Stimulated activated CD4-positive, alpha-beta T cell treated with anti-CD3 and anti-CD28 coated beads, Interleukin-1b, Interleukin-23, amount 100 ng/mL, for 1 hour (primary cell): ENCODE measurements at places on chromosomes 5 and 9.

GRCh38 chr5:141737535-141737934 is 55.5 kb upstream of the ARAP3 start:
- no peak for DNase-seq

GRCh38 chr9:28234133-28234893 is 661.0 kb upstream of the C9orf72 start:
- DNase-seq = no peak

DNA sequence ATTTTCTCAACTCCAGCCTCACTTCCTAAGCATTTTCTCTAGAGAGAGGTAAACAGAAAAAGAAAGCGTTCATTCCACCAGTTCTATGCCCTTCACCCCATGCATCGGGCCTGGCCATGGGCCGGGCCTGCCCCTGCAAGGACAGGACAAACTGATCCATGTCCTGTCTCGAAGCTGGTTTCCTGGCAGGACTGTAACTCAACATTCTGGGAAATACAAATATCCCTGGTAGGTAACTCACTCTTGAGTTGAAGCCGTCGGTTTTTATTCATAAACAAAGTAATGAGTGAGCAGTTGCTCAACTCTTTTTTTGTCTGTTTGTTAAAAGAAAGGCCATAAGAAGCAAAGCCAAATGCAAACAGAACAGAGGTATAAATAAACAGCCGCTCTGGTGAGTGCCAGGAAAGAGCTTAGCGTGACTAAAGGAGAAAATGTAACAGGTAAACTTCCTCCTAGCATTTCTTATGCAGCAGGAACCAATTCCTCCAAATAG is 64.4 kb upstream of the DNAH5 start:
- no peak for DNase-seq

DNA sequence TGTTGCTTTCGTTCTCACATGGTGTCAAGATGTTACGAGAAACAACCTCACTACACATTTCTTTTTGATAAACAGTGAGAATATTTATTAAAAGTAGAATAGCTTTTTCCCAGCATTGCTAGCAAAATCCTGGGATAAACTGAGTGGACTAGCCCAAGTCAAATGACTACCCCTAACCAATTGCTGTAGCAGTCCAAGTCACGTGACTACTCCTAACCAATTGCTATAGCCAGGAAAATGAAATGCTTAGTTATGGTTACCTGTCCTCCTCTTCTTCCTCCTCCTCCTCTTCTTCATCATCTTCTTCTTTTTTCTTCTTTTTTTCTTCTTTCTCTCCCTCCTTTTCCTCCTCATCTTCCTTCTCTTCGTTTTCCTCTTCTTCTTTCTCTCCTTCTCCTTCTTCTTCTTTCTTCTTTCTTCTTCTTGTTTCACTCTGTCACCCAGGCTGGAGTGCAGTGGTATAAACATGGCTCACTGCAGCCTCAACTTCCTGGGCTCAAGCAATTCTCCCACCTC is 85.4 kb downstream of the PDE8B start:
- DNase-seq = no peak

DNA sequence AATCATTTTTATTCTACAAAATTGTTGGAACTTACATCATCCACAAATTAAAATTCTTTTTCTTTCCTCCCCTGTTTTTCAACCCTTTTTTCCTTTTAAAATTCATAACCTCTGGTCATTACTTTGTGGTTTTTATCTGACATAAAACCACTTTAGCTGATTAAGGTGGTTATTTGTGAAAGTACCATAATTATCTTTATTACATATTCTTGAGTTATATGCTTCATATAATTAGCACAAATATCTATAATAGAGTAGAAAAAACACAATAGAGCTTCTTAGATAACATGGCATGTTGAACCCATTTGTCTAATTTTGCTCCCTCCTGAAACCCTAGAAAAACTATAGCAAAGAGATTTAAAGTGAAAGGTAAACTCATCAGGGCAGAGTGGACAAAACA is 22.9 kb upstream of the PPIC start:
- no peak for DNase-seq

- DNase-seq = no peak
These were observed 25.8 kb upstream of the PRXL2C start for GRCh38 chr9:96680812-96681499.

GRCh38 chr5:146076455-146076854 is 28.9 kb downstream of the PLAC8L1 start:
- no peak for DNase-seq

DNA sequence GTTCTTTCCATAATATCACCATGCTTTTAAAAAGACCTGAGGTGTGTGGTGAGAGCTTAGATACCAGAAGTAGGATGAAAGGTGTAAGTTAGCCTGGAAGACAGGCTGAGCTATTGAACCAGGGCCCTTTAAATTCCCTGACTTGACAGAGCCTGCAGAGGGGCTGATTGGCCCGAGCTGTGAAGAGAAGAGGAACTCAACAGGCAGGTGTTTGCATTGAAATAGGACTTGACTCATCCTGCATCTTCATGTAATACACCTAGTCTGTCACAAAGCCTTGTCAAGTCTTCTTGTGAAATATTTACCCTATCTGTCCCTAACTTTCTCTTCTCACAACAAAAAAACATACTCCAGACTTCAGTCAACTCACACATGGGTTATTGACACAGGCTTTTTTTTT is 16.6 kb upstream of the ANP32B start:
- DNase-seq = no peak

DNA sequence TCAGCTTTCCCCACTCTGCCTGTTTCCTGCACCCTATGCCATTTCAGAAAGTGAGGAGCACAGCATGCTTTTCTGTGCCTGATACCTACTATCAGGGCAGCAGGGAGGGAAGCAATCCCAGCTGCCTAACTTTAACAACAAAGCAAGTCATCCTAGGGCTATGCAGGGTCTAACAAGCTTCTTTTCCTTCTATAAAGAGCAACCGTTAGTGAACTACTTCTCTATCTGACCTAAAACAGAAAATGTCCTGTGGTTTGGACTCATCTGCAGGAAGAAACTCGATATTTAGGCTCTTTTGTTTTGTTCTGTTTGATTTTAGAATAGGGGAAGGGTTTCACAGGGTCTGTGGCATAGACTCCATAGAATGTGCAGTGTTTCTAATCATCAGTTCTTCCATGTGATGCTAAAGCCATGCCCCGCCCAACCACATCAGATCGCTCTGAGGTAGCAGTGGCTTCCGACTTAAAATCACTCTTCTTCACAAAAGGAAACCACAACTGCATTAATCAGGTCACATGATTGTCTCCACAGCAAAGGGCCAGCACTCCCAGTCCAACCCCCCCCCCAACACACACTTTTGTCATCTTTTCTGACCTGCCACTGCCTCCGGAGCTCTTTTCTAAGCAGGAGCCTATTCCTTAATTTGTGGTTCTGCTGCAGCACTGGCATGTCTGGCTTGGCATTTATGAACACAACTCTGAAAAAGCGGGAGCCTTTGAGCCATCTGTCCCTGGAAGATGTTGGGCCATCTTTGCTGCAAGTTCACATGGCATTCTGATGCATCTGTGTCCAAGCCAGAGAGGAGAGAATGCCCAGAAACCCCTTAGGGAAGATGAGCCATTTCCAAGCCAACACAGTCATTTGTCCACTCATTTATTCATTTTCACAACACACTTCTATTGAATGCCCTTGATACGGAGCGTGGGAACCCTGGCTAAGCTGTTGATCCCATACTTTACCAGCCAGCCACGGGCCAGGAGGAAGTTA is 71.6 kb downstream of the CFAP90 start:
- no peak for DNase-seq

DNA sequence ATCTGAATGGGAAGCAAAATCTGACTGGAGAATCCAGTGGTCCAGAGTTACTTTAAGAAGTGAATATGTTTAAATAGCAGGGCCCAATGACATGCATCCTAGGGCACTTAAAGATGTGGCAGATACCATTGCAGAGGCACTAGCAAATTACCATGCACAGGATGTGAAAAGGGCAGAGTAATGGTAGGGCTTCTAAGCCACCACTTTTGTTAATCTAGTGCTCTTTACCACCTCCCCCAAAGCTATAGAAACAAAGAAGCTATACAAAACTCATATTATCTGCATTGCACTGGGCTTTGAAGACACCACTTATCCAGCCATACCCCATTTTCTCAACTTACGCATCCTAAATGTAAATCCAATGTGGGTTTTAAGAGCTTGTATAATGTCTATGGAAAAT is 81.2 kb downstream of the ZCCHC7 start:
- DNase-seq = no peak

DNA sequence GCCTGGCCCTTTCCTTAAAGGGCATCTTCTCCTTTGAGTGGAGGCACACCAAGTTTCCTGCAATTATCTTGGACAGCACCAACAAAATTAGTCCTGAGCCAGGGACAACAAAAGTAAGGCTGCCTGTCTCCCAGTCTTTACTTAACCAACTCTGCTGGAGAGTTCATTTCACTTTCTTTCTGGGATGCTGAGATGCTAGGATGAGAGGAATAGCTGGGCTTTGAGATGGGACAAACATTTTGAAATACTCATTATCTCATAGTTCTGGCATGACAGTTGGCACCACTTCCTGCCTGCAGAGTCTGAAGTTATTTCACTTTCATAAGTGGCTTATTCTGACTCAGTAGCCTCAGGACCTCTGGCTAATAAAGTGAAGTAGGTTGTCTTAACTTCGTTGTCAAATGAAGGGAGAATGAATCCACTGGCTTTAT is 157.0 kb downstream of the C9orf152 start:
- DNase-seq = no peak

- no peak for DNase-seq
These were observed 11.2 kb upstream of the NOTCH1 start for GRCh38 chr9:136557036-136557435.

DNA sequence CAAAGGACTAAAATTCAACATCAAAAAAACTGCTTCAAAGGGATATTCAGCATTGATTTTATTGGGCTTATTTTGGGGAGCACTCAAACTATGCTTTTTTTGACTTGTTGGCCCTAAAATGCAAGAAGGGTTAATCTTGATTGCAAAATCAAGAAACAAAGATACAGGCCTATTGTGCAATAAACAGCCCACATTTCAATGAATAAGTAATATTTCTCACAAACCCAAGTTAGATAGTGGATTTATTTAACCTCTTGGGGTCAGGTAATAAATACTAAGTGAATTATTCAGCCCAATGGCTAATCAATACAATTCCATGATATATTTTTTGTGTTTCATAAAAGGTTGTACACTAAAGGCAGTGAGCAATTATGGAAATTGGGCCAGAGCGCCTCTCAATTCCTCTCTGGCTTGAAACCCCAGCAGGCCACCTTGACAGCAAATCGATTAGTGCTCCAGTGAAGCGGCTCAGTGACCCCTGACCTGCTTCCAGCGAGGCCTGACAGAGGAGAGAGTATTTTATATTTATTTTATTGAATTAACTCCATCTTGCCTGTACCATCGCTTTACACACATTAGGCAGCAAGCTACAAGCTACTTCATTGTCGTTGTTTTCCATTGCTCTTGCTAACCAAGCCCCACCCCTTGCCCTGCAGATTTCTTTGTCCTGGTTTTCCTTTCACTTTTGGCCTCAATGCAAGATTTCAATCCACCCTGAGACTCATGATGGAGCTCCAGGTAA is 65.5 kb downstream of the EBF1 start:
- no peak for DNase-seq

GRCh38 chr9:89999534-90000370 is 394.9 kb downstream of the GADD45G start:
- no peak for DNase-seq

DNA sequence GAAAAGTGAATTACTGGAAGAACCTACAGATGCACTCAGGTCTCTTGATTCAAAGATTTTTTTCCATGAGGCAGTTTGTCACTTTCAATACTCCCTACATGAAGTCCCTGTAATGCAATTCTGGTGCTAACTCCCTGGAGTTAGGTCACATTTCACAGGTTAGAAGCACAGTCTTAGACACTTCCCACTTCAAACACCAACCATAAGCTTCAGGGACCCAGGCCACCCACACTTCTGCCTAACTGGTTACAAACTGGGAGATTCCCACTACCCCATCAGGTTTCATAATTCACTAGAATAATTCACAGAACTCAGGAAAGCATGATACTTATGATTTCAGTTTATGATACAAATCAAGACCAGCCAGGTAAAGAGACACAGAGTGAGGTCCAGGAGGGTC is 29.0 kb upstream of the FOXI1 start:
- no peak for DNase-seq

GRCh38 chr5:68966596-68966995 is 127.2 kb upstream of the SLC30A5 start:
- DNase-seq = no peak

- DNase-seq = no peak
These were observed 23.2 kb downstream of the TSPAN17 start for GRCh38 chr5:176670449-176670848.

DNA sequence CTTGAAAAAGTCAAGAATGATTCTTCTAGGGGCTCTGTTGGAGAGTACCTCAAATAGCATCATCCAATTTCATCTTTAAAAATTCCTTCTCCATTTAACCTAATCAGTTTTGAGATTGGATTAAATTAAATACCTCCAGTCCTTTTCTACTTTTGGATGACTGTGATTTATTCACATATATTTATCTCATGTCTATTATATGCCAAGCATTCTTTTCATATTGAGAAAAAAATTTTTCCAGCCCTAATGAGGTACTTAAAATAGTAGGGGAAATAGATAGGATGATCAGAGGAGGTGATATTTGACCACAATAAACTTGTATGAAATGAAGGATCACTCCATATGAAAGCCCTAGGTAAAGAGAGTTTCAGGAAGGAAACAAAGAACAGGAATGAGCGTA is 250.1 kb downstream of the MAT2B start:
- DNase-seq = no peak

DNA sequence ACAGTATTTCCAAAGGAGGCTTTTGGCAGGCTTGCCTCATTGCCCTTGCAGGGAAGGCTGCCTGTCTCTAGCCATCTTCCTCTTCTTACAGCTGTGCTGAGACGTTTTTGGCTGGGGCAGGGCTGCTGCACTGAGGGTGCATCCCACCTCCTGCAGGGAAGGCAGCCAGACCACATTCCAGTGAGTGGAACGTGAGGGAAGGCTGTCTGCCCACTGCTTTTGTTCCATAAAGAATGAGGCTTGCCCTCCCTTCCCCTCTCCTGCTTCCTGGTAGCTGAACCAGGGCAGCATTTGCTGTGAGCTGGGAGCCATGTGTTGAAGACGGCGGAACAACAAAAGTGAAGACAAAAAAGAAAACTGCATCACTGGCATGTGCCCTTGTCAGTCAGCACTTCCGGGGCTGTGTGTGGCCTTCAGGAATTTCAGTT is 16.8 kb downstream of the MGAT1 start:
- no peak for DNase-seq

GRCh38 chr9:92737216-92737606 is 27.4 kb downstream of the BICD2 start:
- DNase-seq = no peak

- DNase-seq = no peak
These were observed 170.4 kb downstream of the FOCAD start for GRCh38 chr9:20854444-20854843.
